ENCODE measurements at places on chromosomes 6 and 20. TPM values are rescaled to one million over a fixed set of nuclear protein-coding genes. Genes with fewer than 3 reads are reported as not detected.

The ZBTB2 gene
- 16.1 TPM for polyA plus RNA-seq

DNA sequence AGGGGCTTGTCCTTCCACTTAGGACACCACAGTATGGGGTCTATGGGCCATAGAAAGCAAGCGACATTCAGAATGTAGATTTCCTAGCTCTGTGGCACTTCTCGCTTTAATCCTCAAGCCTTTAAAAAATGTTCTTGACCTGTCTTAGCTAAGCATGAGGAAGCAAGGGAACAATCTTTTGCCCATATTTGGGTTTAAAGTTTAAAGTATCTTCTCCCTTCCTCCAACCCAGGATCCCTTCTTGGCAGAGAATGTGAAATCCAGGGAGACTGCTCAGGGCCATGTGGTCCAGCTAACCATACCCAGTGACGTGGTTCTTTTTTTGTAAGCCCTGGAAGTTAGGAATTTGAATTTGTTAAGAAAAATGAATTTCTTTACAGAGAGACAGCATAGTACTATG is 289.9 kb downstream of the BTBD9 start:
- H3K27me3 ChIP-seq = no peaks in the 10 kb centered on the region
- no peaks in the 10 kb centered on the region for H3K4me1 ChIP-seq
- H3K36me3 ChIP-seq = no peaks in the 10 kb centered on the region
- H3K4me3 ChIP-seq = no peak overlapping the region
- no peak overlapping the region for H3K27ac ChIP-seq
- no peak for DNase-seq

GRCh38 chr6:29730575-29731126 is 7.4 kb downstream of the HLA-F start:
- no peak for DNase-seq
- H3K4me1 ChIP-seq = peaks cover 21% of the 10 kb centered on the region
- no peaks in the 10 kb centered on the region for H3K27me3 ChIP-seq

The HSPA1L gene
- polyA plus RNA-seq = 3.4 TPM

DNA sequence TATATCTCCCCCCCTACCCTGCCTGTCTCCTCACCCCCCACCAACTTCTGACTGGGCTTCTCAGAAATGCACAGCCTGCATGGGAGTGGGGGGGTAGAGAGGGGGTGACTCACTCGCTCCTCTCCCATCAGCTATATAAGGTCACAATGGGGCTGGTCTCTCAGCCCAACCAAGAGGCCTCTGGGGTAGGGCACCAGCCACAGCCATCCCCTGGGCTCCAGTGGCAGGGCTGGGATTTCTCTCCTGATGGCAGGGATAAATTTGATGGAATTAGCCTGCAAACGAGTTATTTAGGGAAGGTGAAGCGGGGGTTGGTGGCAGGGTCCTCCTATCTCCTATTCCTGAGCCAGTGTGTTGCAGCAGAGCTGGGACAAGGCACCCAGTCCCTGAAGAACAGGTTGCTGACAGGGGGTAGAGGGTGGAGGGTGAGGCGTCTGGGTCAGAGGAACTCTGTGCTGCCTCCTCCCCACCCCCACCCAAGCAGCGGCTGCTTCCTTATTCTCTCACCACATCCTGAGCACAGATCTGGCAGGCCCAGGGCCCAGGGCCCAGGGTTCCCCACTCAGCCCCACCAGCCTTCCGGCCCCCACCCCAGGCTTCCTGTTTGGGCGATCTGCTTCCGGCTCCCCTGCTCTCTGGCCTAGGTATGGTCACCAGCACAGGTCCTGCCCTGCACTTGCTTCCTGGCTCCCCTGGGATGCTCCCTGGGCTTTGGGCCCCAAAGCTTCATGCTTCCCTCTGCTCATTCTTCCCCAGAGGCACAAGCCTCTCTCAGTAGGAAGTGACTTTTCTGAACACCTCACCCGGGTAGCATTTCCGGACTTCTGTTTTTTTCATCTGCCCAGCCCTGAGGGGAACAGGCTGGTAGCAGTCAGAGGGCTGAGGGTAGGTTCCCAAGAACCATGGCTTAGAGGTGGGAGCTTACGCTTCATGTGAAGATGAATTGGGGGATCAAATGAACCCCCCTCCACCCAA is 4.0 kb downstream of the PPP1R18 start:
- H3K27ac ChIP-seq = peak overlapping the region; percentile 97
- H3K27me3 ChIP-seq = no peaks in the 10 kb centered on the region
- peaks cover 13% of the 10 kb centered on the region for H3K4me1 ChIP-seq

DNA sequence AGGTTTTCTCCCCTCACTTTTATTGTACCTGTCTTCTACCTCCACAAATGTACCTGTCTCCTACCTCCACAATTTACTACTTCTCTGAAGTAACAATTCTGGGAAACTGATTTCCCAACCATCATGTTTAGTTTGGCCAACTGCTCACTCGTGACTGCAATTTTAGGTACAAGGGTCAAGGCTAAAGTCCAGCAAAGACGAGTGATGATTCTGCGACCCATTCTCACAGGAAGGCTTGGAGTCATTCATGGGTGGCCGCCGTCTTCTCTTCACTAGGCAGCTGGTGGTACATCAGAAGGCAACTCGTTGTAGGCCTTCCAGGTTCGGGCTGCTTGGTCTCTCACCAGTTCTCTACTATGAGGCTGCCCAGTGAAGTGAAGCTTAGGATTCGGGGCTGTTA is 483.8 kb upstream of the JARID2 start:
- H3K4me1 ChIP-seq = no peaks in the 10 kb centered on the region
- no peak overlapping the region for H3K27ac ChIP-seq
- H3K36me3 ChIP-seq = no peaks in the 10 kb centered on the region
- DNase-seq = no peak
- H3K4me3 ChIP-seq = no peak overlapping the region

DNA sequence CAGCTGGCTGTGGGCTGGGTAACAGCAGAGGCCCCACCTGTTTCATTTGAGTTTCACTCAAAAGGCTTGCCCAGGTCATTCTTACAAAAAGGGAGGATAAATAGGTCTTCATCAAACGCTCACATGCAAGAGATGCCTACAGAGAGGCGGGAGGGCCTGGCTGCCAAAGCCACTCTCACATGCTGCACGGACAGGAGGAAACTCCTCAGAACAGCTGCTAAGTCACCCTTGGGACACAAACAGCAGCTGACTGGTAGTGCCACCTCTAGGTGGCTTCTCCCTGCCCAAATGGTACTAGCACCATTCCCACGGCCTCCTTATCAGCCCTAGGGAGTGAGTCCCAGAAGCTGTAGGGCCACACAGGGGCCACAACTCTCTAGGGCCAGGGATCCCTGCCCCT is 23.8 kb downstream of the SLC22A23 start:
- no peak overlapping the region for H3K4me3 ChIP-seq
- no peak overlapping the region for H3K27ac ChIP-seq
- H3K27me3 ChIP-seq = no peaks in the 10 kb centered on the region
- DNase-seq = no peak
- H3K36me3 ChIP-seq = no peaks in the 10 kb centered on the region
- H3K4me1 ChIP-seq = no peaks in the 10 kb centered on the region

The ADGRB3 gene
- polyA plus RNA-seq = 14.5 TPM

Measured in left lung (tissue), 14 donors.